ENCODE measurements at places on chromosomes 7 and 10.

DNA sequence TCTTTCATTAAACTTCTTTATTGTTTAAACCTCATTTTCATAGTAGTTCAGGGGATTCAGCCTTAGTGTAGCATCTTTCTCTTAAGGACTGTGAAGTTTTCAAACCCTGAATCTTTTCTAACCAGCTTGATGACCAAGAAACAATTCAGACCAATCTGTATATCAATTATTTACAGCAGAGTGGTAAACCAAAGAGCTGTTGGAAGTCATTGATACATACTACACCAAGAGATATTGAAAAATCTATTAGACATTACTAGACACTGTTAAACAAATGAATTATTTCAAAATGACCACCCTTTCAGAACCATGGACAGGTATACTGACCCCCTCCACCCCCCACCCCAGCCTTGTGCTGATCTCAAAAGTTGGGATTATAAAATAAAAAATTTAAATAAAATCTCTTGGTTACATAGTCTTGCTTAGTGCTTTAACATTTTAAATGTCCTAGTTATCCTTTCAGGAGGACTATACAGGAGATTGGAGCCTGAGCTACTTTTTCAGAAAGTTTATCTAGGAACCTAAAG, 143.9 kb upstream of the LSM8 start:
- DNase-seq = no peak

DNA sequence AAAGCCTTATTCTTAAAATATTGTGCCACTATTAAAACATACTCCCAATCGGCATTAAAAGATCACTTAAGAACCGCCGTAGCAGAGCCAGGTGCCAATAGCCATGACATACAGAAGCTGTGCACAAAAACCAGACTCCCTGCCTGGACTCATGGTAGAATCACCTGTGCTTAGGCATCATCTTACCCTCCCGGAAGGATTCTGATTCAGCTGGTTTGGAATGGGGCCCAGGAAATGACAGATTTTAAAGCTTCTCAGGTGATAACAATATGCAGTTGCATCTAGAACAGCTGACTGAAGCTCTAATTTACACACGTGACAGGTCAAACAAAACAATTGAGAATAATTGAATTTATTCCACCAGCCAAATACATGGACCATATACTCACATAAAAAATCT, 10.7 kb downstream of the A1CF start:
- no peak for DNase-seq

- no peak for DNase-seq
These were observed 39.8 kb upstream of the GPR22 start for GRCh38 chr7:107430057-107430456.

DNA sequence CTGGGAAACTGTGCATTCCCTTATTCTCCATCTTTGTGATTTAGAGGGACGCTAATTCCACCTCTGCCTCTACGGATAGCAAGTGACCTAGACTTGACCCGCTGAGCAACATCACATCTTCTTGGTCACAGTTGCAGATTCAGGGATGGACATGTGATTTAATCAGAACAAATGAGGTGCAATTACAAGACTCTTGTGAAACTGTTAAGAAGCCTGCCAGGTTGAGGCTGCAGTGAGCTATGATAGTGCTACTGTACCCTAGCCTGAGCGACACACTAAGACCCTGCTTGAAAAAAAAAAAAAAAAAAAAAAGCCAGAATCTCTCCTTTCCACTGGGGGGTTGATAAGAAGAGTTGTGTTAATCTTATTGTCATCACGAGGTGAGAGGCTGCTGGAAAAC, 14.4 kb downstream of the MPLKIP start:
- no peak for DNase-seq

DNA sequence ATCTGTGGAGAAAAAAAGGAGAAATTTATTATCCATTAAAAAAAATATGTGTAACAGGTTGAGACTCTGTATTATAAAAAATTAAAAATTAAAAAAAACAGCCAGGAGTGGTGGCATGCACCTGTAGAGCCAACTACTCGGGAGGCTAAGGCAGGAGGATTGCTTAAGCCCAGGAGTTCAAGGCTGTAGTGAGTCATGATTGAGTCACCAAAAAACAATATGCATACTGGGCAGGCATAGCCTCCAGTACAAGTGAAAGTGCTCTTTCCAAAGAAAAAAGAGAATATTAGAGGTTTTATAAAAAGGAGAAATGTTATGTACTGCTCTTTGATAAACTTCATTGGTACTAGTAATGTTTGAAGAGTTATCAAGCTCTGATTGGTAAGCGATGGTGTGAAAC, 647.1 kb upstream of the ZWINT start:
- DNase-seq = no peak

- DNase-seq = no peak
These were observed 84.8 kb upstream of the C7orf33 start for GRCh38 chr7:148505645-148506375.

GRCh38 chr10:98261436-98262277, 6.3 kb downstream of the LOXL4 start:
- DNase-seq = no peak

- DNase-seq = peak; percentile 28
These were observed 88.1 kb downstream of the FOXL3 start for GRCh38 chr7:378041-378420.

DNA sequence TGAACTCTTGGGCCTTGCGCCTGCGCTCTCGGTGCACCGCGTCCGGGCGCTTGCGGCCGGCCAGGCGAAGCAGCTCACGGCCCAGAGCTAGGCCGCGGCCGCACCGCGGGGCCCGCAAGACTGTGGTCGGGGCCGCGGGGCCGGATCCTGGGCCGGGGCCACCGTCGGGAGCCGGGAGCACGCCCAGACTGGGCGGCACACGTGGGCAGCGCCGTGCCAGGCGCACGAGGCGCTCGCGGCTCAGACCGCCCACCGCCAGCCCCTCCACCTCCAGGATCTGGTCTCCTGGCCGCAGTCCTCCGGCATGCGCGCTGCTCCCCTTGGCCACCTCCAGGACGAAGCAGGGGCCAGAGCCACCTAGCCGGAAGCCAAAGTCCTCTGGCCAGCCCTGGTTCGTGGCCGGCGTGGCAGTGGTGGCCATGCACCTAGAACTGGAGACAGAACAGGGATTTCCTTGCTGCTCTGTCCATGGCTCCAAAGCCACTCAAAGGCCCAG, at the start of gene GRID2IP:
Gene GRID2IP (minus strand): TSS at position 446 of the 496 bp plus-strand sequence. CDS start 25 bp downstream, at position 421.
- no peak for DNase-seq

DNA sequence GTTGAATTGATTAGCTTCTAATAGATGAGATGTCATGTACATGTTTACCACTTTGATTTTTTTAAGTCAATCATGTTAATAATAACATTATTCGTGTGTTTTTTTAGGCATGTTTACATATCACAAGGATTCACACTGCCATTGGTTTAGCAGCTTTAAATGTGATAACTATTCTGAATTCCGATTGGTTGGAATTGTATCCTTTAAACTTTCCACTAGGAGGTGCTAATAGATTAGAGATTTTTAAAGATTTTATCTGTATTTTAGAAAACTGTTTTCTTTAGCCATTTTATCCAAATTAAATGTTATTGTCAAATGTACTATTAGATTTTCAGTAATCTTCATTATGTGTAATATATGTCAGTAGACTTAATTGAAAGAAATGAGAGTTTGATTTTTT, 83.2 kb downstream of the HECTD2 start:
- DNase-seq = no peak

DNA sequence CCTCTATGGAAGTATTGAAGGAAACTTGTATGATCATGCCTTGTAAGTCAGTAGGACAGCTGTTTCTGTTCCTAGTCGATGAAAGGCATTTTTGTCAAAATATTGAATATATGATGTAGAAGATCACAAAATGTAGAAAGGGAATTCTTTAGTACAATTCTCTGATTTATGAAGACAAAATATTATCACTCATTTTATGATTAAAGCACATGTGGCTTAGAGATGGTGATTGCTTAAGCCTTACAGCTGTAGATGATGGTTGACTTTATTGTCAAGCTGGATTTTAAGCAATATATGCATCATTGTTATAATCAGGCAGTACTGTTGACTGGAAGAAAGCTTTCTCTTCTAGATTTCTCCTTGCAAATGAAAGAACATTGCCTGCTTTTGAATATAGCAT, 26.4 kb downstream of the MXI1 start:
- DNase-seq = no peak

- DNase-seq = no peak
These were observed 41.1 kb downstream of the PLEKHA8 start for GRCh38 chr7:30069096-30069867.

GRCh38 chr10:69710008-69710888, 80.2 kb downstream of the FAM241B start:
- no peak for DNase-seq

DNA sequence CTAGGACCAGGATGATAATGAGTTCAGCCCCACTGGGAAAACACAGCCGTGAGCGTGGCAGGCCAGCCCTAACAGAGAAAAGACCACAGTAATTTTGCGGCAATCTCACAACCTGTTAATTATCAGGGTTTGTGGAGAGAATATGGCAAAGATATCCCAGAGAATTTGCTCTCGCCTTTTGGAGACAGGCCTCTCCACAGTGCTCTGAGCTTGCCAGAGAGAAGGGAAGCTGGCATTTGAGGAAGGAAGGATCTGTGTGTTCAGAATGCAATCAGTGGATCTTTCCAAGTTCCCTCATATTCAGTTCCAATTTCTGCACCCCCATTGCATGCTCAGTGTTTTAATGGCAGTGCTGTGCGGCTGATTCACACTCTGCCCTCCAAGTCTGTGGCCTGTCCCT, 60.2 kb downstream of the PLPP4 start:
- DNase-seq = no peak

DNA sequence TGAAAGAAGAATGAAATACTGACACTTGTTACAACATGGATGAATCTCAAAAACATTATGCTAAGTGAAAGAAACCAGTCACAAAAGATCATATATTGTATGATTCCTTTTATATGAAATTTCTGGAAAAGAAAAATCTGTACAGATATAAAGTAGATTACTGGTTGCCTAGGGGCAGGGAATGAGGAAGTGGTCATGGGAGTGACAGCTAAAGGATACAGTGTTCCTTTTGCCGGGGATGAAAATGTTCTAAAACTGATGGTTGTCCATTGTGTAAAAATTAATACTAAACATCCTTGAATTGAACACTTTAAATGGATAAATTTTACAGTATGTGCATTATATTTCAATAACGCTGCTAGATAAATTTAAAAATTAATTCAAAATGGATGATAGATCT, 25.1 kb downstream of the ALOX5 start:
- no peak for DNase-seq

GRCh38 chr7:125222596-125222995, 293.0 kb upstream of the POT1 start:
- no peak for DNase-seq

DNA sequence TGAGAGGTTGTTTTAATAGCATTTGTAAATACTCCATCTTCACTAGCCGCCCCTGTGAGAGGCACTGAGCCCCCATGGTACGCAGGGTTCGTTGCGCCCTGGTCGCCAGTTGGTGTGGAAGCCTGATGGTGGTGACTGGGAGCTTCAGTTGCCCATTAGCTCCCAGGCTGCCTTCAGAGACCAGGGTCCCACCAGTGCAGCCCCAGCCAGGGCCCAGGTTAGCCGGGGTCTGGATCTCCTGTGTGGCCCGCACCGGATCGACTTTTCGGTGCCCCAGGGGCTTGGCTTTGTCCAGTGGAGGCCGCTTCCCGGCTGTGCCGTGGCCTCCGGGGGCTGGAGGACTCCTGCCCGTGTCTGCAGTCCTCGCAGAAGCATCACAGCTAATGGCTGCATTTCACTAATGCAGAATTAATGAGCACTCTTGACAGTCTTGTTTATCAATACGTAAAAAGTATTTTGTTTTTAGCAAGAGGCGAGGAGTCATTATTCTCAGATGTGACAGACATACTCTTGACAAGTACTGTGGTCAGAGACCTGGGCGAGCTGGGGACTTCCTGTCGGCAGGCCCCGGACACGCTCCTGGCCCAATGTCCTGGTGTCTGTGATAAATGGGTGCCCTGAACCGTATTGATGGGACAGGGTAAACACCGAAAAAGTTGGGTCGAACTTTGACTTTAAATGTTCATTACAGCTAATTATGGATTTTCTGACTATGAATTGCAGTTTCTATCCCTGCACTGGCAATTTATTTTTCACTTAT, 99.8 kb downstream of the NKX6-2 start:
- DNase-seq = peak; percentile 31

All from Right ventricle myocardium superior (tissue), 1 donor.